Astrocyte of the hippocampus (primary cell): ENCODE measurements at places on chromosomes 13 and 19.
A peak's percentile ranks its signal among the peaks of the same experiment; 100 is the strongest.

- no peak for DNase-seq
Measured at GRCh38 chr13:111630406-111630805, 310.0 kb downstream of the TEX29 start.

DNA sequence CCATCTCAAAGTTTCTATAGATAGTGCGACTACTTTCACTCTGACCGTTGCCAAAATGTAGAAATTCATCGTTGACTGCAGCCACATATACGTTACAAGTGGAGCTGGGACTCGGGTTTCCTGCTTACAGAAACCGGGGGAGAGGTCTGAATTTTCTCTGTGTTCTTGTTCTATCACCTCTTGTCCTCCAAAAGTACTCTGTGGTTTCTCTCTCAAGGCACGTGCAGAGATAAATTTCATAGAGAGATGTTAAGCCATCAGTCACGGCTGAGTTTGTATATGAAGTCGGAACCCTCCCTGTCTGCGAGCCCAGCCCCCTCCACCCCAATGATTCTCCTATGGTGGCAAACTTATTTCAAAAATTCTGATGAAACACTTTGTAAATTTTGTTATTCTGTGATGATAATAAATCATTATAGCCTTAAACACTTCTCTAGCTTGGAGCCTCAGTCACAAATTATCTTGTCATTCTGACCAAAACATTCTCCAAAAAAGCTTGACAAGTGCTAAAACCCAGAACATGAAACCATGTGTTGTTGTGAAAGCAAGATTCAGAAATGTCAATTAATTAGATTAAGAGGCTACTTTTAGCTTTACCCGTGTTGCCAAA is 87.5 kb downstream of the TSHZ3 start:
- no peak for DNase-seq

DNA sequence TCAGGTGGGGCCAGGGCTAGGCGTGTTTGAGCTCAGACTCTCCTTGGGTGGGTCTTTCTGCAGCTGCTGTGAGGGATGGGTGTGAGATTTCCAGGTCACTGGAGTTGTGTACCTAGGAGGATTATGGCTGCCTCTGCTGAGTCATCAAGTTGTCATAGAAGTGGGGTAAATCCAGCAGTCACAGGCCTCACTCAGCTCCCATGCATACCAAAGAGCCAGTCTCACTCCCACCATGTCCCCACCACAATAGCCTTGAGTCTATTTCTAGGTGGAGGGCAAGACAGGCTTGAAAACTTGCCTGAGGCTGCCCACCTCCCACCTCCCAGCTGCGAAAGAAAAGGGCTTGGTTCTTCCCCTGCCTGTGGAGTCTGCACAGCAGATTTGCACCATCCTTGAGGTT is 194.0 kb upstream of the PCDH17 start:
- DNase-seq: peak; percentile 0

- DNase-seq: no peak
Measured at GRCh38 chr13:22325761-22326160, 654.9 kb downstream of the FGF9 start.

DNA sequence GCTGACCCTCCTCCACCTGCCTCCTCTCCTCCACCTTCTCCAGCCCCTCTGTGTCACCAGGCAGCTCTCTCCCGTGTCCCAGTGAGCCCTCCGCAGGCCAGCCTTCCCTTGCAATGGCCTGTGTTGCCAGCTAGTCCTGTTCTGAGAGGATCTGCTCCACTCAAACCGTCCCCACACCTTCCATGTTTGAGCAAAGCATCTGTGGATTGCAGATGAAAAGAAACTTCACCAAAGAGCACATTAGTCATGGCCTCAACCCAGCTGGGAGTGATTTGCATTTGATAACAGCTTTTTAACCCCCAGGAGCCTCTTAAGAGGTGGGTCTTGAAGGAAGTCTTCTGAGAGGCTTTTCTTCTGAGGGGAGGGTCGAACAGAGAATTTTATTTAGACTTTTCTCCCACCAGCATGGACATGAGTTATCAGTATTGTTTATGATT is 72.8 kb downstream of the COL4A2 start:
- peak; percentile 71 for DNase-seq
